ENCODE measurements at places on chromosomes 7 and 10. TPM values are rescaled to one million over a fixed set of nuclear protein-coding genes. Genes with fewer than 3 reads are reported as not detected.

GRCh38 chr10:106557053-106557452 is 607.5 kb downstream of the SORCS1 start:
- DNase-seq, result no peak

DNA sequence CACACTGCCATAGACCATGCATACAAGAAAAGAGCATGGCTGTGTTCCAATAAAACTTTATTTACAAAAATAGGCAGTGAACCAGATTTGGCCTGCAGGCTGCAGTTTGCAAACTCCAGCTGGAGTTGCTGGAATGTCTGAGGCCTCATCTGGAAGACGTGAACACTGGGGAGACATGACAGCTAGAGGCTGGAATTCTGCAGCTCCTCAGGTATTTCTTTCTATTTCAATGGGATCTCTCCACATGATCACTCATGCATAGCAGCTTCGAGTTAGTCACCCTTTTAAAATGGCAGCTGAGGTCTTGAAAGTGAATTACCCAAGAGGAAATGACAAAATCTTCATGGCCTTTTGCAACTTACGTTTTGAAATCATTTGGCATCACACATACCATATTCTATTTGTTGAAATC is 52.6 kb upstream of the BET1 start:
- no peak for DNase-seq

NKX1-2 gene
- not detected for polyA plus RNA-seq

- no peak for DNase-seq
These were observed 55.0 kb downstream of the TRIM24 start for GRCh38 chr7:138515001-138515528.

AZGP1 gene
- 48.4 TPM for polyA plus RNA-seq

- DNase-seq, result no peak
These were observed 22.4 kb upstream of the MNX1 start for GRCh38 chr7:157032644-157033482.

- no peak for DNase-seq
These were observed 32.1 kb downstream of the LOXL4 start for GRCh38 chr10:98235846-98236245.

- no peak for DNase-seq
These were observed 39.5 kb upstream of the WNT2 start for GRCh38 chr7:117362294-117362888.

DNA sequence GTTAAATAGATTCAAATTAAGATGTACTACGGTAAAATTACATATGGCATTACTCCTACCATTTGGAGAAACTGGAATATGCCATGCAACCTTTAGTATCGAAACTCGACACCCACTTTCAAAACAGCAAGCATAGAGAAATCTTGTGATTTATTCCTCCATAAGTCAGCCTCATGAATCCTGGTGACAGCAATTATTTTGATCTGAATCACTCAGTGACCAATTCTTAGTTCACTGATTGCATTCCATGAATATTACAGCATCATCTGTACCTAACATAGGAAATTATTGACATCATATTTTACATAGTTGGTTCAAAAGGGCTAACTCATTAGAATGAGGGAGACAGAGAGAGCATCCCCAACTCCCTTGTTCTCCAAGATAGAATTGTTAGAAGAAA is 89.6 kb downstream of the CACNB2 start:
- DNase-seq, result no peak

DNA sequence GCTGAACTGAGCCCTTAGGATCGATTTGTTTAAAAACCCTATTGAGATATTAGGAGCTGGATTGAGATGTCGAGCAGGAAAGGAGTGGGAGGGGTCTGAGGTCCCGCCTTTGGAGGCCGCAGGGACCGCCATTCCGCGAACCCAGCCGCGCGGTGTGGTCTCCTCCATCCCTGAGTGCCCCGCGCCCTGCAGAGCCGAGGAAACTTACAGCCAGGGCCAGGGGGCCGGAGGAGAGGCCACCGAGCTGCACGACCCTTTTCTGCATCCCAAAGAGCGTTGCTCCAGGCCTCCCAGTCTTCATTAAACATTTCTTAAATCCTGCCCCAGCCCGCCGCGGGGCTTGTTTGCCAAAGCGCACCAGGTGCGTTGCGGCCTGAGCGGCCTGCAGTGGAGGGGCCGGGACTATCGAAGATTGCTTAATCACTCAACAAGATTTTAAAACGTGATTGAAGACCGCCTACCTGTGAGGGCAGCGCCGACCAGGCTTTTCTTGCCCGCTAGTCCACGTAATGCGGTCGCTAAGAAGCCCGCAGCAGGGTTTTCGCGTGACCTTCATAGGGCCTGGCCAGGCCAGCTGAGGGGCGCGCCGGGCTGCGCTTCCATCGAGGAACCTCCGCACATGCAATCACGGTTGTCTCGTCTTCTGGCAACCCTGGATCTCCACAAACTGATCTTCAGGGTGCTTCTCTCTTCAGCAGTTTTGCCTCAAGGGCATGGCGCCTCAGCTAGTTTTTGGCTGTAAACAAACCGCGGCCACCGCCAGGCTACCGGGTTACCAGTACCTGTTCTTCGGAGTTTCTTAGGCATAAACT is 2.0 kb upstream of the CTBP2 start:
- DNase-seq, result no peak

DNA sequence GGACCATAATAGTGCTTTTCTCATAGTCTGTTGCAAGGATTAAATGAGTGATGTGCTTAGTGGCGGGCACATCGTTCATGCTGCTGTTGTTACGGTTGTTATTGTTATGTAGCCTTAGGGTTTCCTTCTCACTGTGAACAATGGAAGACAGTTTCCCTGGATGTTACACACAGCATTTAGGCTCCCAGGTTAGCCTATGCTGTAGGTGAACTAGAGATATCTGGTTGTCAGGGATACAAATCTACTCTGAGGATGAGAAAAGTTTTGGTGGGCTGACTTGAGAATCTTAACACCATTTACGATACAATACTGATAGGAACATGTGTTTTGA is 14.7 kb downstream of the SH3PXD2A start:
- DNase-seq, result no peak

DNA sequence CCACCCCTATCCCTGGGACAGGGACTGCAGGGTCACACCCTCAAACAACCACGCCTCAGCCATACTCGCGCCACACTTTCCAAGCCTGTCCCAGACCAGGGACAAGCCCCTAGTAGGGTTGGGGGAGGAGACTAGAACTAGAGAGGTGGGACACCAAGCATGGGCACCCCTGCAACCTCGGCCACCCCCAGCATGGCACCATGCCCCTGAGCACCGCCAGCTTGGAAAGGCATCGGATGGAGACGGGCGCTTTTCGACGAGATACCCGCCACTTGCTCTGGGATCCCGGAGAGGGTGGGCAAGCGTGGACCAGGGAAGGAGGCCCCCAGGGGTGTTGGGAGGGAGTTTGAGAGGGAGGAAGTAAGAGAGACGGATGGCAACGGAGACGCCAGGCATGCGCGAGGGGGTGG is 13.1 kb upstream of the KMT2E start:
- DNase-seq, result no peak

CCDC172 gene
- not detected for polyA plus RNA-seq

- DNase-seq, result no peak
These were observed 2.6 kb downstream of the GJD4 start for GRCh38 chr10:35607475-35608327.

DNA sequence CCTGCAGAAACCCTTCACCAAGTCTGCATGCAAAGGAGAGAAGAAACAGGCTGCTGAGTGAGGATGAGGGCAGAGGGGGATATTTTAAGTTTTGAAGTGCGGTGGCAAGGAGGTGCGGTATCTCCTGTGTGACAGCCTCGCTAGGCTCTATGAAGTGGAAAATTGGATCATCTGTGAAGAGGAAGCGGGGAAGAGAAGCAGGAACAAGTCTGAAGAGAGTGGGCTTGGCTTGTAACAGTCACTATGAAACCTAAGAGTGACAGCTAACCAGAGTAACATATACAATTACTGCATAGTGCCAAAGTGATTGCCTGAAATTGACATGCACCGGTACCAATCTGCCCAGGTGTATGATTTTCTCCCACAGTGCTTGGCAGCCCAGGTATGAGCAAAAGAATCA is 287.5 kb upstream of the KLF14 start:
- no peak for DNase-seq

- DNase-seq, result no peak
These were observed 118.6 kb downstream of the SH3PXD2A start for GRCh38 chr10:103736763-103737162.

VAX1 gene
- polyA plus RNA-seq, result not detected

DNA sequence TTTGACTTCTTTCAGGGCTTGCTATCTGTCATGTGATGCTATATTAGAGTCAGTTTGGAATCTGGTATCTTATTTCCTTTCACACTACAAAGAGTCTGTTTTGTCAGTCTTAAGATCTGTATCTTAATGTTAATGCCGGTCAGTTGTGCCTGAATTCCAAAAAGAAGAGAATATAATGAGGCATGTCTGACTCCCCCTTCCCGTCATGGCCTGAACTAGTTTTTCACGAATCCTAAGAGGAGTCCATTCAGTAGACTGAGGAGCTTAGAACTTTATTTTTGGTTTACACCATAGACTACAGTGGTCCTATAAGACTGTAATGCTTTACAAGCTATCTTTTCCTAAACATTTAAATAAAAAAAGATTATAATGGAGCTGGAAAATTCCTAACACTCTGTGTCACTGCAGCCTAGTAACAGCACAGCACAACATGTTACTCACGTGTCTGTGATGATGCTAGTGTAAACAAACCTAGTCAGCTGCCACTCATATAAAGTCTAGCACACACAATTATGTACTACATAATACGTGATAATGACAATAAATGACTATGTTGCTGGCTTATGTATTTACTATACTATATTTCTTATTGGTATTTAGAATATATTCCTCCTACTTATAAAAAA is 50.6 kb downstream of the VPS41 start:
- no peak for DNase-seq

GRCh38 chr7:88396295-88396947 is 89.7 kb upstream of the STEAP4 start:
- no peak for DNase-seq

PPP1R3A gene
- not detected for polyA plus RNA-seq

CUBN gene
- polyA plus RNA-seq, result 256 TPM

- DNase-seq, result no peak
These were observed 25.4 kb upstream of the HIBADH start for GRCh38 chr7:27688056-27688455.

Data from right renal cortex interstitium (tissue), 3 donors.